ENCODE measurements at places on chromosomes 12 and 14. TPM values are rescaled to one million over a fixed set of nuclear protein-coding genes. Genes with fewer than 3 reads are reported as not detected.

GRCh38 chr12:24788886-24789285 is 160.0 kb downstream of the BCAT1 start:
- DNase-seq: no peak

GRCh38 chr12:12214201-12214600 is 52.6 kb downstream of the LRP6 start:
- DNase-seq: no peak

GRCh38 chr12:110901401-110901800 is 19.0 kb downstream of the MYL2 start:
- DNase-seq: no peak

DNA sequence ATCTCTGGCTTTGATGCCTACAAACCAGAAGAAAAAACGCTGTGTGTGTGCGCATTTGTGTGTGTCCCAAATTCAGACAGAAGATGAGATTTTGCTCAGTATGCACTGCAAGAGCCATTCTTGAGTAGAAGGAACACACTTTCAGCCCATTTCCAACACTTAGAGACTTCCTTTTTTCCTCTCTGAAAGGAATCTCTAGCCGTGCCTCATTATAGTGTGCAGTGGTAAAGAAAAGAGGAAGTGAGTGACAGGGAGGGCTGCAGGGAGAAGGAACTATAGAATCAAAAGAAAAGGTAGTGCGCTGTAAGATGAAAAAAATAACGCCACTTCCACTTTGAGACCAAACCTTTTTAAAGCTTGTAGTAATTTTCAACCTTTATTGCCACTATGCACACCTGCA is 1400.9 kb upstream of the FLRT2 start:
- DNase-seq: no peak

DNA sequence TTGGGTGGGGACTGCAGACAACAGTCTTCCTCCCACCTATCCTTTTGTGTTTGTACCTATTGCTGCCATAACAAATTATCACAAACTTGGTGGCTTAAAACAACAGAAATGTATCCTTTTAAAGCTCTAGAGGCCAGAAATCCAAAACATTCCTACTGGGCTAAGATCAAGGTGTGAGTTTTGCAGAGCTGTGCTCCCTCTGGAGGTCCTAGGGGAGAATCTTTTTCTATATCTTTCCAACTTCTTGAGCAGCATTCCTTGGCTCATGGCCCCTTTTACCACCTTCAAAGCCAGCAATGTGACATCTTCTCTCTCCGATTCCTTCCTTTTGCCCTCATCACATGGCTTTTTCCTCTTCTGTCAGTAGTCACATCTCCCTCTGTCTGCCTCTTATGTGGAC is 190.6 kb downstream of the TTC8 start:
- no peak for DNase-seq

SNRPF gene
- total RNA-seq: 40.9 TPM

LYZ gene
- total RNA-seq: 71.4 TPM
